ENCODE measurements at places on chromosomes 2 and 18.

GRCh38 chr2:139924070-139924469, 1143.9 kb upstream of the NXPH2 start:
- no peak for DNase-seq

DNA sequence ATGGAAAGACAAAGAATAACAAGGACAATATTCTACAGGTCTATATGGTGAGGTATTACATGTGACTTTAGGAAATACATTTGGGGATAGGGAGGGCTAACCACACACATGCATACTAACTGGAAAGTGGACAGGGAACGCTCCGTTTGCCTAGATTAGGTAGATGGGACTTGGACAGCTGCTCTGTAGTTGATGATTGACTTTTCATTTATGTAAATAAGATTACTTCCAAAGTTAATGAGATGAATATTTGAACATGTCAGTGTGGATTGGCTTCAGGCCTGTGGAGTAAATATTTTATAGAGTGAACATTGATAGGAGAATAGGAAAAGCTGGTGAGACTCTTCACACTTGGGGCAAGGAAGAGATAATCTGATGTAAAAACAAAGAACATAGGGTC, 142.0 kb downstream of the NCK2 start:
- no peak for DNase-seq

- DNase-seq, result no peak
These were observed 15.8 kb downstream of the INPP5D start for GRCh38 chr2:233075966-233076339.

DNA sequence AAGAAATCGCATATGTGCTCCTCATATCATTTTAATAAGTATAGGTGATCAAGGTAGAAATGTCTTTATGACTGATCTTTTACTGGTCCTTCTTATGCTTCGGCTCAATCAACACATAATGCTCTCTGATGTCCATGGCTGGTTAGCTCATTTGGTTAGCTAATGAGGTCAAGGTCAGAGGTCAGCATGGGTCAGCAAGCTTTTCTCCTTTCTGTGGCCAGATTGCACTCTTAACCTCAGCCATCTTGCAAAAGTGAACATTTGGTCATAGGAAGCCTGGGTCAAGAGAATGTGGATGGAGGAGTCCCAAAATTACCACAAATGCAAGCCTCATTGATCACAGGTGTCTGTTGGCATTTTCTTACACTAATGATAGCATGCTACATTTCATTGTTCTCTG, 35.4 kb upstream of the DARS1 start:
- DNase-seq, result no peak

DNA sequence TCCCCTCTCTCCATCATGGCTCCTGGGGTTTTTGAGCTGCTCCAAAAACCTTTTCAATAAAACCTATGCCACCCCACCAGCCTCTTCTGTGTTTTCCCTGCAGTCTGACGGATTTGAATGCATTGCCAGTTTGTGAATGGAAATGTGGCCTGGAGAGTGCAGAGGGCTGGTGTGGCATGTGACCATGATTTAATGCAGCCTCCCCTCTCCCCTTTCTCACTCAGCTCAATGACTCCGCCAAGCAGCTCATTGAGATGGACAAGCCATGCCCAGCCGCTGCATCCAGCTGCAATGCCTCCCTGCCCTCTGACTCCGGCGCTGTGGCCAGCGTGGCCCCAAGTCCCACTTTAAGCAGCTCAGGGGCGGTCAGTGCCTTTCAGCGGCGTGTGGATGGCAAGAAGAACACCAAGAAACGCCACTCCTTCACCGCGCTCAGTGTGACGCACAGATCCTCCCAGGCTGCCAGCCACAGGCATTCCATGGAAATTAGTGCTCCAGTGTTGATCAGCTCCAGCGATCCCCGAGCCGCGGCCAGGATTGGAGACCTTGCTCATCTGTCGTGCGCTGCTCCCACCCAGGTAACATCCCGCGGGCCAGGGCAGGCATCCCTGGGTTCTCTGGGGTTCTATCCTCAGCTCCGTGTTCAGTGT, 215.3 kb downstream of the SEPTIN10 start:
- no peak for DNase-seq

DNA sequence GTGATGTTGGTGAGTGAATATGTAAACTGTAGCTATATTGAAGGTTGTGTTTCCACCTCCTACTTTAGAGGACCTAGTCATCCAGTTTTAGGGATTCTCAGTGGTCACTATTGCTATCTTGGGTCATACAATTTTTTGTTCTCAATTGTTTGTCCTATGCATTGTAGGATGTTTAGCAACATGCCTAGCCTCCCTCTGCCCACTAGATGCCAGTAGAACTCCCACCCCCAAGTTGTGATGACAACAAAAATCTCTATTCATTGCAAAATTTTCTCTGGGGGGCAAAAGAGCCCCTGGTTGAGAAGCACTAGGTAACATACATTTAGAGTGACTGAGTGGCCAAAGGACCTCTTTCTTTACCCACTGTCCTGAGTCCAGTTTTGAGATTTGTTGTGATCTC, 87.3 kb downstream of the LRRTM4 start:
- no peak for DNase-seq

GRCh38 chr2:24917086-24917485, 3.0 kb downstream of the ADCY3 start:
- DNase-seq, result no peak

DNA sequence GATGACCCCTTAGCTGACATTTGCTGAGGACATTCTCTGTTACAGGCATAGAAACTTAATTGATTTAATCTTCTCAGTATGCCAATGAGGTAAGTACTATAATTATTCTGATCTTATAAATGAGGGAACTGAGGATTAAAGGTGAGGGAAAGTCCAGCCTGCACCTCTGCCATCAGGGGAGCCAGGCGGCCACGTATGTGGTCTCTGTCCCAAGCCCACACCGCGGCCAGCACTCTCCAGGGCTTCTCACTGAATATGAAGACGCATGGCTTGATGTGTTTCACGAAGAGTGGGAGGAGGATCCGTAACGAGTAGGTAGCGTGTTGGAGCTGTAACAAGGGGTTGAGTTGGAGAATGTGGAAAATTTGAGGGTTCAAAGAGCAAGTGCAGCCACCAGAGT, 154.4 kb downstream of the TMEM18 start:
- DNase-seq, result no peak

DNA sequence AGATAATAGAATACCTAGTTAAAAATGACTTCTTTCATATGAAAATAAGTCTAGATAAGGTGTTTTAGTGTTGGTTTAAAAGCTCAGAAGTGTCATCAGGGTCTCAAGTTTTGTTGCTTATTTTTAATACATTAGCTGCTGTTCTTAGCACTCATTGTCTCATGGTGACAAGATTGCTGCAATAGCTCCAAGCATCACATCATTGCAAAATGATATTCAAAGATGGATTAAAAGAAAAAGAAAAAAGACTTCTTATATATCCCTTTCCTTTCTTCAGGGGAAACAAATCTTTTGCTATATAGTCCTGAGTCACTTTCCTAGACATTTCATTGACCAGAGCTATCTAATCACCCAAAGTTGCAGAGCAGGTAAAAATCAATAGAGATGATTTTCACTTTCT, 386.1 kb downstream of the ARHGAP15 start:
- DNase-seq, result no peak

DNA sequence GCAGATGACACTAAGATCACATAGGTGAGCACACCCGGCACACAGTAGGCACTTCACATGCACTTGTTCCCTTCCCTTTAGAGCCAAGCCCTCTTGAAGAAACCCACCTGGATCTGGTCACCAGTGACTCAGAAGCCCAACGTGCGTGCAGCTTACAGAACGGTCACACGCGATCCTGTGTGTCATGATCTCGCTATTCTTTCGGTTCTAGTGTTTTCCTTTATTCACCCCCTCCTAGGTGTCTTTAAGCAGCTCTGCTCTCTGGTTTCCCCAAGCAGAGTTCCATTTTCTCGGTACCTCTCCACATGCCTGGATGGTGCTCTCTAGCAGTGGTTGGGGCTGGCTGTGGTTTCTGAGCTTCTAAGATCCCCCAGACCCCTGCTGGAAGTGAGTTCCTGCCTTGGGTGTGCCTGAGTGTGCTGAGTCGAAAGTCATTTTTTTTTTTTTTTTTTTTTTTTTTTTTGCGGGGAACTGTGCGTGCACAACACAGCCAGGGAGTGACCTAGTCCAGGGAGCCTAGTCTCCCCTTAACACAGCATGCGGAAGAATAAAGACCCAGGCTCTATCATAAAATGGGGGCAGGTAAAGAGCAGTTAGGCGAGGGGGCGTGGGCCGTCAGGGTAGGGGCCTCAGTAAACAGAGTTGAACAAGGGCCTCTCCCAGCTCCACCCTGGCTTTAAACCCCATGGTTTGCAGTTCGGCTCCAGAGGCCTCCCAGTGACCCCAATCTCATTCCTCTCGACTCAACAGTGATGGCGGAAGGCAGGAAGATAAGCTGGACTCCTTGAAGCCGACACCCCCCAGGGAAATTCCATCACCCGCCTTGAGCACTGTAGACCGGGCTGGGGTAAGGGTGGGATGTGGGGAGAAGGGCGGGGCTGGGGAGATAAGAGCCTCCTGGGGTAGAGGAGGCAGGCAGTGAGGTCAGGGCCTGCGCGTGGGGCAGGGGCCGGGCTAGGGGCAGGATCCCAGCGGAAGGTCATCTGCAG, 29.8 kb upstream of the DNMT3A start:
- no peak for DNase-seq

- DNase-seq, result no peak
These were observed 105.1 kb downstream of the EPB41L5 start for GRCh38 chr2:120118018-120118417.

DNA sequence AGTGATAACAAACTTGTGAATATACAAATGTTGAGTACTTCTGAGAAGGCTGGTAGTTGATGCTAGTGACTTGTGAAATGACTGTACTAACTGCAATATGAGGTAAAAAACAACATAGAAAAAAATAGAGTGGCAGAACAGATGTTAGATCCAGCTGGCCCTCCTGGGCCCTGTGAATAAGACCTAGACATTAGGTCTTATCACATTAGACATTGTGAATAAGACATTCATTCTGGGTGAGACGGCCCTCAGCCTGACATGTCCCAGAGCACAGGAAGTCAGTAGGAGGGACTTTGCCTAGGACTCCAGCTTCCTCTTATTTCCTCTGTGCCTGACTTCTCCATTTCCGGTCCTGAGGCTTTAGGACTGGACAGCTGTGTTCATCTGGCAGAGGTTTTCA, 22.9 kb downstream of the DOK1 start:
- DNase-seq, result no peak

GRCh38 chr2:21330786-21331391, 207.1 kb downstream of the TDRD15 start:
- DNase-seq, result no peak

DNA sequence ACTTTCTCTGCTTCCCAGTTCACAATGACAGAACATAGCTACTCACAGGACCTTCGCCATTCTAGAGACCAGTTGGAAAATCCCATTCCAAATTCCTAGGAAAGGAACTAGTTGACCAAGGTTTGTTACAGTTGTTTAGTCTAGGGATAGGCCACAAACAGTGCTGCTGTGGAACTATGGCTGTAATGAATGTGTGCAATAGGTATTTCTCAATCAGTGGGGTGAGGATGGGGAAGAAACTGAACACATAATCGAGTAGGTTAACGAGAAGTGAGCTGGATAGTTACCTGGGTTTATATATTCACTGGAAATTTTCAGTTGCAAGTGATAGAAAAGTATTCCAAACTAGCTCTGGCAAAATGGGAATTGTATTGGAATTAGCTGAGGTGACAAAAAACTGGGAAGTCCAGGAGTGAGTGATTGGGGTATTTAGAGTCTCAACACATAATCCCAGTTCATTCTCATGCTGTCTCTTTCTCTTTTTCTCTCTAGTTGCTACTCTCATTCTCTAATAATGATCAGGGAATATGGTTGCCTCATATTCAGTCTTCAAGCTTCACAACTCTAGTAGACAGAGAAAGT, 18.2 kb upstream of the HMSD start:
- no peak for DNase-seq

DNA sequence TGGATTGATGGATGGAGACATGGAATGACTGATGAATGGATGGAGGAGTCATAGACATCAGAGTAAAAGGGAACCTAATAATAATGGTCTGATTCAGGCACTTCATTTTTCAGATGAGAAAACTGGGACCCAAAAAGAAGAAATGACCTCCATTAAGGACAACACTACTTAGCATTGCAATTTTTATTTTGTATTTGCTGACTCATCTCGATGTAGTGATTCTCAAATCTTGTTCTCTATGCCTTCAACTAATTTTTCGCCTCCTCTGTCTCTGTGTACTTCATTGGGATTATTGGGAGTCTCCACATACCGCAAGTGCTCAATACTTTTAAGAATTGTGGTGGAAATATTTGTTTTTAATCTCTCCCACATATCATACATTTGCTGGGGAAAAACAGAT, 446.2 kb upstream of the FSHR start:
- DNase-seq, result no peak

DNA sequence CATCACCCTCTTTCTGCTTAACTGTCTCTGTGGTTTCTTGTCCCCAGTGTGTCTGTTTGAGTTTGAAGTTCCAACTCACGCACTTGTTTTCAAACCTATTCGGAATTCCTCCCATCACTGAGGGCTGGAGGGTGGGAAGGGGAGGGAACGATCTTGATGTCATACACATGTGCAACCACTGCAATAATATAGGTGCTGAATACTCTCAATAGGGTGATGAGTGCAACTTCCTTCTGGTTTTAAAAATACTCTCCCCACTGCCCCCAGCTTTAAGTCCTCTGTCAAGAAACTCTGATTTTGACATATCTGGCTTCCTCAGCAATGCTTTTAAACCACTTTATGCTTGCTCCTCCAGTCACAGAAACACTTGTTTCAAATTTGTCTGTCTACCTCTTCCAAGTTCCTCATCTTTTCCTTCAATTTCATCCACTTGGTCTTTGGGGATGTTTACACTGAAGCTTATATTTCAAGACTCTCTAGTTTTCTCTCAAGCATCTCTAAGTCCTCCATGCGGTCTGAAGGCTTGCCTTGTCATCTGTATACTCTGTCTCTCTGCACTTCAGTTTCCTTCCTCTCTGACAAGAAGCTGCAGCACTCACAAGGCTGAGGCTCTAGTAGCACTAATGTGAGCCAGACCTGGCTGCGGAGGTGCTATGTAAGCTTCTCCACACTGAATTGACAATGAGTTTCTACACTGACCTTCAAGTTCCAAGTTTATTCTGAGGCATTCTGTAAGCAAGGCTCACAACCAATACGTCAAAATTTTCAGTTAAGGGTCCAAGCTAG, 422.3 kb downstream of the ZEB2 start:
- DNase-seq, result no peak

DNA sequence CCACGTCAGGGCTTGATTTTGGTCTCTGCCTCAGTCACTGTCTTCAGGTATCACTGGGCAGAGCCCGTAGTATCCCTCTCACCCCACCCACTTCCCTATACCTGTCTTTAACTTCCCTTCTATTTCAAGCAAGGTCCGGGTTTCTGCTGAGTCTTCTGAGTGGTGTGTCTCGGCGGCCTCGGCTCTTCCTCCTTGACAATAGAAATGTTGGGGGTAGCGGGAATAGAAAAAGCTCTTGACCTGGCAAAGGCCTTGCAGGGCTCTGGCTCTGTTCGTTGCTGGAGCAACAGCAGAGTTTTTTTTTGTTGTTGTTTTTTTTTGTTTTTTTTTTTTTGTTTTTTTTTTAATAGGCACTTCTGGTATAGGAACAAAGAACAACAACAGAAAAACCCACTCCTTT, 16.0 kb upstream of the IGFBP5 start:
- no peak for DNase-seq

Measured in activated CD4-positive, alpha-beta T cell treated with anti-CD3 and anti-CD28 coated beads, Interleukin-2, amount 50 U/mL, for 24 hours (primary cell).